Hematopoietic multipotent progenitor cell treated with erythropoietin and hydrocortisone succinate and interleukin-3 and kit ligand, for 4 days (in vitro differentiated cells): ENCODE measurements at places on chromosomes 11 and 22.

- DNase-seq = no peak
These were observed 246.5 kb downstream of the BLID start for GRCh38 chr11:121869478-121869877.

GRCh38 chr11:125745979-125746378 is at the start of gene PATE1:
TSS of gene PATE1 (plus strand) at chr11:125746279. CDS start at chr11:125746305, 26 bp downstream.
- DNase-seq = no peak

- DNase-seq = no peak
These were observed 9.4 kb downstream of the LDLRAD3 start for GRCh38 chr11:35953081-35953760.

GRCh38 chr22:35064664-35065063 is 1.3 kb upstream of the ISX start:
- peak; percentile 50 for DNase-seq

DNA sequence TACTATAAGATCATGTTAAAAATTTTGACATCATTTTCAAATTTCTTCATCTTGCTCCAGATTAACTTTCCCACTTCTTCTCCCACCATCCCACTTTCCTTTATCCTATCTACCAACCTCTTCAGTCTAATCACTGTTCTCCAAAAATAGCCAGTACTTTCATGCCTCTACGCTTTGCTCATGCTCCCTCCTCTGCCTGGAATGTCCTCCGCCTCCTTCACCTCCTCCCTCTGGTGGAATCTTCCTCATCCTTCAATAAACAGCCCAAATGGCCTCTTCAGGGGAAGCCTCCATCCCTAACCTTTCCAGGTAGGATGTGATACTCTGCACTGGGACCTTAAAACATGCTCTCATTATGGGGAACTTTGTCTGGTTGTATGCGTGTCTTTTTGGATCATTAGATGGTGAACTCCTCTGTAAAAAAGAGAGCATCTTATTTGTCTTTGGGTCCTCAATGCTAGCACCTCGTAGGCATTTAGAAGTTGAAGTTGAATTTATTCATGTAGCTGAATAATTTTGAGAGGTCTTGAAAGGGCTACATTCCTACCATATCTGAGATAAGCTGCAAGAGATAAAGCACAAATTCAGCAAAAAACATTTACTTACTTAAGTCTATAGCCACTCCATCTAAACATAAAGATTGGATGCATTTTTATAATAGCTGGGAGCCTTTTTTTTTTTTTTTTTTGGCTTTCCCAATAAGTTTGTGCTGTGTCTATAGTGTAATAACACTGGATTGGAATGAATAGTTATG is 8.0 kb upstream of the CSRP3 start:
- DNase-seq = no peak

DNA sequence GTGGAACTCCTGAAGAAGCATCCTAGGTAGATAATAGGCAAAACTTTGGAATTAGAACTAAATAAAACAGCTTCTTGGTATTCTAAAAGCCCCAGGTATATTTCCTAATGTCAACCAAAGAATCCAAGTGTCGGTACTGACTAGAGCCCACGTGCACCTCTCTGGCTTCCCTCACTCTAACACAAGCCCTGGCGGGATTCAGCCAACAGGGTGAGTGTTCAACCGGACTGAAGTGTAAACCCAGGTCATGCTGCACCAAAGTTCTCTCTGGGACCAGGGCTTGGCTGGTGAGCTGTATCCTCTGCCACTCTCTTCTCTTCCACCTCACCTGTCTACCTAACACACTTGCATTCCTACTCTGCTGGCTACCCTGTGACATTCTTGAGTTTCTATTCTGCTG is 40.1 kb downstream of the USP28 start:
- no peak for DNase-seq

DNA sequence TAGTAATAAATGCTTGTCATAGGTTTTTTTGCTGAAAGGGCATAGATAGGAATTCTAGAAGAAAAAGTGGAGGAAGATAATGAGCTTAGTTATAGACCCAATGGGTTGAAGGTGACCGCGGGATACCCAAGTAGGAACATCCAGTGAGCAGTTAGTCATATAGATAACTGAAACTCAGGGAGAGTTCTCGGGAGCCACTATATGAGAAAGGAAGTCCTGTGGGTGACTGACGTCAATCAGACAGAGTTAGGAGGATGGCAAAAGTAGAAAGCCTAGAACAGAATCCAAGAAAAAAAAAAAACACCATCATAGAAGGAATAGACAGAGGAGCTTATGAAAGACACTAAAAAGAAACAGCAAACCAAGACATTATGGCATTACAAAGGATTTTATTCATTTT is 1.6 kb upstream of the CNGA4 start:
- DNase-seq = no peak

DNA sequence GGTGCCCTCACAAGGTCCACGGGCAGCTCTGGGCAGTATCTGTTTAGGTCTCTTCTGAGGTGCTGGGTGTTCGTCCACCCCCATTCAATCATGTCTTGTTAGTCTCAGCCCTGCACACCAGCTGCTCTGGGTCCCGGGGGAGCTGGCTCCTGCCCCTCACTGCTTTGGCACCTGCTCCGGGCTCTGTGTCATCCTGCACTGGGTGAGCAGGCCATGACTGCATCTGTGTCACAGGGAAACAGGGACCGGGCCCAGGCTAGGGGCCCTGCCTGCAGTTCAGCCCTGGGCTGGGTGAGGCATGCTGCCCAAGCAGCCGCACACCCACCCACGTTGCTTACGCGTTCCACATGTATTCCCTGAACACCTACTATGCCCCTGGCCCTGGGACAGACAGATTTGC is 43.9 kb downstream of the ELFN2 start:
- no peak for DNase-seq

GRCh38 chr22:46457502-46458488 is 79.6 kb downstream of the CELSR1 start:
- DNase-seq = peak; percentile 8

DNA sequence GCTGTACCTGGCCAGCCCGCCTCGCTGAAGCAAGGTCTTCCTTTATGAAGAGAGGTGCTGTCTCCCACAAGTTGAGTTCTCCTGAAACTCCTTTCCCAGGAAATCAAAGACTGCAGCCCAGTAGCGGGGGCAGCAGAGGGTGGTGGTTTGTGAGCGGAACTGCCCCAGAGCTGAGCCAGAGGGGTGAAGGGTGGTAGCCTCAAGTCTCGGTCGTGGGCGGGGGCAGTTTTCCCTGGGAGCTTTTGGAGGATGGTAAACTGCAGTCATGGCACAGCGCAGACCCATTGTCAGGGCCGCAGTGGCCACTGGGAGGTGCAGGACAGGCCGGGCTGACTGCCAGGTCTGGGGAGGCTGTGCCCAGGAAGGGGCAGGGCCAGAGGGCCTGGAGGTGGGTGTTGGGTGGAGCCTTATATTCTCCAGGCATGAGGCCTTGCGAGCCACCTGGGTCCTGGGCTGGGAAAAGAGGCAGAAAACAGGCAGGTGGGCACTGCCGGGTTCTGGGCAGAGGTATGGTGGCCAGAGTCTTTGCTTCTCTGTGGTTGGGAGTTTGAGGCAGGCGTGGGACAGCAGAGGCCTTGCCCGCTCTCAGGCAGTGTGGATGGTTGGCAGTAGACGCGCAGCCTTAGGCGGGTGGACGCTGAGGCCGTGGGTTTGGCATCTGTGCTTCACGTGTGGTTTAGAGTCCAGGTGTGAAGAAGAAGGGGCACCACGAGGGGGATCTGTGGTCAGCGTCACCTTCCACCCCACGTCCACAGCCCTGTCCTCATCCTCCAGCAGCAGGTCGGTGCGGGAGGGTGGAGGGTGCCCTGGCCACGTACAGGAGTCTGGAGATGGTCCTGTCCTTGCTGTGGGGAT is 1176.4 kb downstream of the BRD1 start:
- DNase-seq = no peak

GRCh38 chr22:20816559-20816958 is 42.1 kb downstream of the PI4KA start:
- no peak for DNase-seq

DNA sequence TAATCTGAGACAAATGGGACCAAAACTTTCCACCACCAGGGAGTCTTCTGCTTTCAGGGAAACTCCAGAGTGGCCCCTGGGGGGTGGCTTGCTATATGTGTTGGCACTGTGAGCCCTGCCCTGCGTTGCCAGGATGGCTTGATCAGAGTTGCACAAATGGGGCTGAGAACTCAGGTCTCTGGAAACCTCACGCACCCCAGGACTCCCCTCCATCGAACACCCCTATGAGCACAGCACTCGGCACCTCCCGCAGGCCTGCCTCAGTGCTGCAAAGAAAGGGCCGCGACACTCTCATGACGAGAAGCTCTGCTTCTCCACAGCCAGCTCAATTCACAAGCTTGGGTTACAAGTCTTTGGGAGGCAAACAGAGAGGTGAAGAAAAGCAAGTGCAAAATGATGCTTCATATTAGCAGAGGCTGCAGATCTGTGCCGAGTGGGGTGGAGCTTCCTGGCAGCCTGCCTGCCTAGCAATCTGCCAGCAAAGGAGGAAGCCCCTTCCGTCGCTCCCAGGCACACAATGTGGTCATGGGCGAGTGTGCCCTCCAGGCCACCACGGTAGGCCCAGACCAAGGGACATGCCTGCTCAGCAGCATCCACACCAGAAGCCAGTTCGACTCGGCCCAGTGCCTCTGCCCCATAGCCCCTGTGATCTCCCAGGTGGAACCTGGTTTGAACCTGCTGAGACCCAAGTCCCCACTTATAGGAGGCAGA is 55.7 kb downstream of the MYH9 start:
- peak; percentile 94 for DNase-seq

GRCh38 chr11:115104851-115105453 is 399.3 kb downstream of the CADM1 start:
- no peak for DNase-seq

DNA sequence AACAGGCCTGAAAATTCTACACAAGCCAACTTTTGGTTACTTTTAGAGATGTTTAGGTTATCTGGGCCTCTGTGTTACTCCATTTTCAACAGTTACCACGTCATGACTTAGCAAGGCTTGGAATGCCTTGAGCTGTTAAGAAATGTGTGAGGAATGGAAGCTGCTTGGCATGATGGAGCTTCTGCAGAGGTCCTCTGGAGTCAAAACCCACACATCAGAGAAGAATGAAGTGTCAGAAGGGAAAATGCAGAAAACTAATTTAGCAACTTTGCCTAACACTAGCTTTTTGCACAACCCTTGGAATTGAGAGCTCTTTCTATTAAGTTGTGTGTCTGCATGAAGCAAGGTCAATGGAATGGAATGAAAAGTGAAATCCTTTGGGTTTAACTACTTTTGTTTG is 27.4 kb downstream of the FAT3 start:
- DNase-seq = no peak

DNA sequence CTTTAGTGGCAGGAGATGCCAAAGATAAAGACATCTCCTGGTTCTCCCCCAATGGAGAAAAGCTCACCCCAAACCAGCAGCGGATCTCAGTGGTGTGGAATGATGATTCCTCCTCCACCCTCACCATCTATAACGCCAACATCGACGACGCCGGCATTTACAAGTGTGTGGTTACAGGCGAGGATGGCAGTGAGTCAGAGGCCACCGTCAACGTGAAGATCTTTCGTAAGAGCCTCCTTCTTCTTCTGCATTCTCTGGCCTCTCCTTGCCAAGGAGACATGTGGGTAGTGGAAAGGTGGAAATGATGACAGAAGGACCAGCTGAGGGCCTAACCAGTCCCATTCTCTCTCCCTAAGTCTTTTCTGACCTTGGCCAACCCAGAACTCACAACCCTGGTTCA is 110.1 kb upstream of the TTC12 start:
- DNase-seq = peak; percentile 5

GRCh38 chr11:111359223-111360149 is 19.6 kb downstream of the POU2AF1 start:
- DNase-seq = peak; percentile 16

DNA sequence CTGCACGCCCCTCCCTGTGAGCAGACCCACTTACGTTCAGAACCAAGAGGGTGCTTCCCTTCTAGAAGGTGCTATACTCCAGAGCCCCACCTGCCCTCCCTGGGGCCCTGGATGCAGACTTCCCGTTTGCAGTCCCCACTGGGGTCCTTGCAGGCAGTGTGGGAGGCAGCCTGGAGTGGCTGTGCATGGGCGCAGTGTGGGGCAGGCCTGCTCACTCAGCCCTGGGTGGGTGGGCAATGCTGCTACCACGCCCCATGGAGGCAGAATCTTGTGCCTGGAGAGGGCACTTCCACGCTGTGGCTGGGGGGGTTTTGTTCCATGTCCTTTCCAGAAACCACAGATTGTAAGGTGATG is 116.2 kb downstream of the KCNQ1OT1 start:
- DNase-seq = no peak

- no peak for DNase-seq
These were observed 13.2 kb downstream of the LMO1 start for GRCh38 chr11:8250434-8250833.
